ENCODE measurements at places on chromosomes 4 and X.

DNA sequence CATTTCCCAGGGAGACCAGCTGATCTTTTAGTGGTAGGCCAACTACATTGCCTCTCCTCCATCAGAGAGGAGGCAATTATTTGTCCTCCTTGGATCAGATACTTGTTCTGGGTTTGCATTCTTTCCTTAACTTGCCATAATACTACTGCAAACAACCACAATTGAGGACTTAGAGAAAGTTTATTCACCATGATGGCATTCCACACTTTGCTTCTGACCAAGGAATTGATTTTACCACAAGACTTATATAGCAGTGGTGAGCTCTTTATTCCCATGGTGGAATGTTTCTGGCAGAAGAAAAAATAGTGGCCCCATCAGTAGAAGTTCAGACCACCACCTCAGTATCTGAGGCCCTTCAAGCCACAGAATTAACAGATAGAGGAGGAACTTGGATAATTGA, 123.9 kb upstream of the PPP3CA start:
- no peak for DNase-seq

- no peak for DNase-seq
Observed at GRCh38 chr4:140621161-140621560, 52.4 kb upstream of the UCP1 start.

GRCh38 chr4:8846046-8846720, 25.5 kb downstream of the HMX1 start:
- DNase-seq: peak; percentile 64

- no peak for DNase-seq
Observed at GRCh38 chr4:1155314-1155713, 17.1 kb downstream of the SPON2 start.

- DNase-seq: no peak
Observed at GRCh38 chr4:128275346-128275745, 12.3 kb downstream of the PGRMC2 start.

DNA sequence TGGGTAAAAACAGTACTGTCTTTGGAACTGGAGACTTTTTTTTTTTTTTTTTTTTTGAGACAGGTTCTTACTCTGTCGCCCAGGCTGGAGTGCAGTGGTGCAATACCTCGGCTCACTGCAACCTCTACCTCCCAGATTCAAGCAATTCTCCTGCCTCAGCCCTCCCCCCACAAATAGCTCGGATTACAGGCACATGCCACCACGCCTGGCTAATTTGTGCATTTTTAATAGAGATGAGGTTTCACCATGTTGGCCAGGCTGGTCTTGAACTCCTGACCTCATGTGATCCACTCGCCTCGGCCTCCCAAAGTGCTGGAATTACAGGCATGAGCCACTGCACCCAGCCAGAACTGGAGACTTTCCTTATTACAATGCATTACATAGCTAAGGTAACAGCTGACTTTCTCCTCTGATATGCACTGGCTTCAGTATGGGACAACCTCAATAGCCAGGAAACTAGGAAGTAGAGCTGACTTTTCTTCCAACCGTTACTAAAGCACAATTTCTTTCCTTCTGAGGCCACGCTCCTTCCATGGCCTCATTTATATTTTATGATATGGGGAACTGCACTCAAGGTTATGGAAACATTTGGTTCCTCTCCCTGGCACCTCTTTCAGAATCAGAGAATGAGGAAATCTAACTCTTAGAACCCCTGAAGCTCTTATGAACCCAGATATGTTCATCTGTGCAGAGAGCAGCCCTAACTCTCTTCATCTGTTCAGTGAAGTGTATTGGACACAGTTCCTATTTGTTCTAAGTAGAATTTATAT, 53.5 kb upstream of the FAM9B start:
- no peak for DNase-seq

- DNase-seq: no peak
Observed at GRCh38 chrX:44871931-44872820, 812 bp upstream of the KDM6A start.

GRCh38 chrX:138877746-138878145, 166.2 kb upstream of the FGF13 start:
- no peak for DNase-seq

DNA sequence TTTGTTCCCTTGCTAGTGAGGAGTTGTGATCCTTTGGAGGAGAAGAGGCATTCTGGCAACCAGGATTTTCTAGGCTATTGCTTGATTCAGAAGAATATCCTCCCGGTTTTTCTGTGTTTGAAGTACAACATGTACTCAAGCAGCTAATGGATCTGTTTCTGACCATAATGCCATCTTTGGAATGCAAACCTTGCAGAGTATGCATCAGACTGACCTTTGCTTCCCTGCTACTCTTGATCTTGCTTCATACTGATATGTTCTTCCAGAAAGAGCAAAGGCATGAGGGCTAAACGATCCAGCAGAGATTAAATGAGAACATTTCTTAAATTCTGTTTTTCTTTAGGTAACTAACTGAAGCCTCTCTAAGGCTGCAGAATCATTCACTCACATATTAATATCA, 265.4 kb upstream of the SLC7A11 start:
- DNase-seq: no peak

DNA sequence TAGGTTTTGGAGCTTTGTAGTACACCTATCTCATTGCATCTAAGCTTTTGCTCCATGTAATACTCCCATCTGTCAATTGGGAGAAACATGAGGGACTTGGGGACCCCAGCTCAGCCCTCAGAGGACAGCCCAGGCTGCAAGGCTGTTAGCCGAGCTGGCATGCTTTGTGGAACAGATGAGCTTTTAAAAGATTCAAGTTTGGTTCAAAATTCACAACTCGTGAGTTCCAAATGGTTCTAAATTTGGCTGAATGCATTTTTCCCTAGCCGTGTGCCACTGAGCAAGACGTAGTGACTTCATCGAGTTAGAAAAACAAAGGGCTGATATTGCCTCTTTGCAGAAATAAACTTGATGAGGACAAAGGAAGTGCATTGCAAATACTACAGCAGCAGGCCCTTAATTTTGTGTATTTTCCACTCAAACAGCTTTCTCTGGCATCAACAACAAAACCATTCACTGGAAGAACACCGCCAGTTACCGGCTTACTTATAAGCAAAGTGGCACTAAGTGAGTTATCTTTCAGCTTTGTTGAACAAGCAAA, 165.0 kb upstream of the HS3ST1 start:
- DNase-seq: no peak

DNA sequence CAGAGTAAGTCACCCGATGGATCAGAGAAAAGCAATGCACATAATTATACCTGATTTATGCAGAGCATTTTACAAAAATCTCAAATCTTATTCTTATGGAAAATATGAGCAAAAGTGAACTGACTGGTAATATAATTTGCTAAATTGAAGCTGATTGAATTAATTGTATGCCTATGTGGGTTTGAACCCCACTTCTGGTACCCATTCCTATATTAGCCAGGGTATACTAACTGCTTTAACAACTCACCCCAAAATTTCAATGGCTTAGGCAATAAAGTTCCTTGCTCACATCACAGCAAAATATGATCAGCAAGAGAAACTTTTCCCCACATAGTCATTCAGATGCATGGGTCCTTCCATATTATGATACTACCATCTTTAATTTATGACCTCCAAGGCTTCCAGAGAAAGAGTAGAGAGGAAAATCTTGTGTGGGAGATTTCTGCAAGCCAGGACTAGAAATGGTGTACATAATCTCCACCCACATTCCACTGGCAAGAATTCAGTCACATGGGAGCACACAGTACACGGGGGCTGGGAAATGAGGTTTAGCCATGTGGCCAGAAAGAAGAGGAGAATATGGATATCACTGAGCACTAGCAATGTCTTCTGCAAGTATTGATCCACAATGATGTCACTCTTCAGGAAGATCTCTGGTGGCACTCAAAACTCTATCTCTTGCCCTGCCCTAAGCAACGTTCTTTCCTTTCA, 640.7 kb downstream of the BCOR start:
- DNase-seq: no peak

GRCh38 chr4:52627876-52628275, 31.2 kb downstream of the USP46 start:
- no peak for DNase-seq

- no peak for DNase-seq
Observed at GRCh38 chr4:71553605-71554004, 214.8 kb downstream of the SLC4A4 start.

- DNase-seq: no peak
Observed at GRCh38 chrX:74370487-74370886, 50.8 kb upstream of the SLC16A2 start.

GRCh38 chr4:36241771-36242170, 2.5 kb downstream of the ARAP2 start:
- DNase-seq: no peak

GRCh38 chrX:88560673-88561330, 186.2 kb upstream of the CPXCR1 start:
- no peak for DNase-seq

- no peak for DNase-seq
Observed at GRCh38 chr4:18686338-18687037, 664.9 kb upstream of the LCORL start.
